ENCODE measurements at places on chromosomes 3 and 15. TPM values are rescaled to one million over a fixed set of nuclear protein-coding genes. Genes with fewer than 3 reads are reported as not detected.

- DNase-seq = no peak
Observed at GRCh38 chr3:120566243-120566975, 29.7 kb upstream of the NDUFB4 start.

DNA sequence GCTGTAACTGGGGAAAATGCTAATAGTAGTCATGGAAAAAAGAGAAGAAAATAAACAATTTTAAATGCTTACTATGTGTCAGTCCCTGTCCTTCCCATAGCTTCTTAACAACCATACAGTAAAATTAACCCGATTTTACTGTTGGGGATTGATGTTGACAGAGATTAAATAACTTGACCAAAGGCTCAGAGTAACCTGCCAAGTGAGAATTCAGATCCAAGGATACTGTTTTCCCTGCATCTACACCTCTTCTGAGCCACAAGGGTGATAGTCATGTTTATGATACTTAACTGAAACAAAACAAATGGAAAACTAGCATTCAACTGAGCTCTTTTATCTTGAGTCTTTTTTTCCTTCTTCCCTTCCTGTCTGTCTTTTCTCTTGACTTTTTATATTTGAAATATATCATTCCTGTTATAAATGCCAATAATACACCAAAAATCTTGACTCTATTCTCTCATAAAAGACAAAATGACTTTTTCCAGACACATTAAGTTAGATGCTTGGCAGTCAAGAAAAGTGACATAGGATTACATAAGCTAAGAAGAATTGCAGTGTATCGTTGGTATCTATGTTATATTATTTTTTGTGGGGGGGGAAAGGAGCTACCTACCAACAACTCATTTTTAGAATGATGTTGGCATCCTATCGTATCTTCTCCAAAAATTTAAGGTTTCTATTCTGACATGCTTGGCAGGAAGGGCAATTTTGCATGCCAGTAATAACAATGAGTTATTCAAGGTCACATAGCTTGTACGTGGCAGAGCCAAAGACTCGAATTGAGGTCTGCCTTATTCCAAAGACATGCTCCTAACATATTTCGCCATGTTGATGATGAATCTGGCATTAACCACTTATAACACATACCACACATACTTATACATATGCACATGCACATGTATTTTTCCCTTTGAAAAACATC, 306.6 kb upstream of the KCNH8 start:
- no peak for DNase-seq

ATP6V1A gene
- 23.4 TPM for polyA plus RNA-seq

LSAMP gene
- polyA plus RNA-seq = 0.22 TPM

DNA sequence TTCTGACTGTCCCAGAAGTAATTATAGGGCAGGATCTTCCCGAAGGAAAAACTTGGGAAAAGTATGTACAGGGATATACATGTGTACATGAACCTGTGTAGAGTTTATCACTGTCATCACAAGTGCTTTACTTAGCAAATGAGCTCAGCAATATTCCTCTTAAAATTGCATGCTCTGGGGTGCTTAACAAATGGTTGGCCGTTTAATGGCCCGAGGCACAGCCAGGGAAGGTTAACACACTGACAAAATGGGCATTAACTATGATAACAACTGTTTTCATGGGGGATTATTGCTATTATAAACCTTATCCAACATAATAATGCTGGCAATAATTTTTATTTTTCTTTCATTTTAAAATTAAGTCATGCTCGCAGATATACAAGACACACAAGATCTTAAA, 459.3 kb downstream of the TUSC7 start:
- DNase-seq = no peak
